Activated naive CD4-positive, alpha-beta T cell treated with Interleukin-2 at 50 U/mL for 16 hours (primary cell): ENCODE measurements at places on chromosomes 13 and 19.

GRCh38 chr19:19591133-19591825, 27.2 kb downstream of the PBX4 start:
- DNase-seq: peak; percentile 76

- no peak for DNase-seq
Measured at GRCh38 chr13:26557051-26557392, 461 bp upstream of the WASF3 start.

- DNase-seq: no peak
Measured at GRCh38 chr13:113304121-113304520, 7.1 kb downstream of the LAMP1 start.

GRCh38 chr13:78620936-78621470, 17.7 kb upstream of the POU4F1 start:
- DNase-seq: no peak

GRCh38 chr13:57815600-57815999, 184.1 kb downstream of the PCDH17 start:
- no peak for DNase-seq

DNA sequence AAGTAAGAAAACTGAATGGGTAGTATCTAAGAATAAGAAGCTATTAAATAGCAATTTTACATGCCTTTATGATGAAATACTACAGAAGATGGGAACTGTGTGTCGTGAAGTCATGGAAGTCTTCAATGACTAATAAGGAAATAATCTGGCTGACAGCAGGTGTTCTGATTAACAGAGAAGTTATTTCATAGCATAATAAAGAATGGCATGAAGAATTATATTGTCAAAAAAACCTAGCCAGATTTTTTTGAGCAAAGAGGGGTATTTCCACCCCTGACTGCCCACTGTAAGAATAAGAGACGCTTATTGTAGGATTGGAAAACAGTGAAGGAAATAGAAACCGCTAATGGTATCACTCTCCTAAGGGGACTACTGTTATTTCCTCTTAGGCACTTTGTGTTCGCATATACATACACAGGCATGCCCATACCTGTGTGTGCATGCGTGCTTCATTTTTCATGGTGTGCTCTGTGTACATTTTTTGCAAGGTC, 318.8 kb downstream of the SHISA2 start:
- DNase-seq: no peak

GRCh38 chr19:41821003-41821735, 23.3 kb downstream of the LYPD4 start:
- peak; percentile 33 for DNase-seq
